ENCODE measurements at places on chromosomes 7 and 10. TPM values are rescaled to one million over a fixed set of nuclear protein-coding genes. Genes with fewer than 3 reads are reported as not detected.

Gene TMEM225B
- total RNA-seq: 0.43 TPM

Gene CUBN
- total RNA-seq: under 0.01 TPM

Gene ENKUR
- not detected for total RNA-seq

Gene CCDC146
- total RNA-seq: 5.2 TPM

Gene SMNDC1
- 4.1 TPM for total RNA-seq

Gene PTPRZ1
- not detected for total RNA-seq

Gene ADAP1
- 3.9 TPM for total RNA-seq

Gene SPDYE6
- not detected for total RNA-seq

Gene HDAC9
- total RNA-seq: 25.7 TPM

Gene PLPP4
- 3.9 TPM for total RNA-seq

Gene RPEL1
- total RNA-seq: 0.07 TPM

Gene UTF1
- total RNA-seq: not detected

Gene ARHGEF35
- total RNA-seq: 5.3 TPM

Gene PNLIPRP2
- not detected for total RNA-seq

Gene PPP1R17
- total RNA-seq: not detected

Gene NUTM2A
- total RNA-seq: 0.69 TPM

Gene C10orf95
- 10.3 TPM for total RNA-seq

Gene KLF14
- 0.14 TPM for total RNA-seq

Gene CPA2
- 0.14 TPM for total RNA-seq

Gene CELF2
- 11.0 TPM for total RNA-seq

Gene POLR2J2
- not detected for total RNA-seq

Gene PLXNA4
- total RNA-seq: not detected

Gene SCRN1
- 61.9 TPM for total RNA-seq

Gene HOXA7
- total RNA-seq: 27.9 TPM

Gene SP8
- not detected for total RNA-seq

All from epithelial cell of proximal tubule (primary cell).